ENCODE measurements at places on chromosomes 2 and 18.

DNA sequence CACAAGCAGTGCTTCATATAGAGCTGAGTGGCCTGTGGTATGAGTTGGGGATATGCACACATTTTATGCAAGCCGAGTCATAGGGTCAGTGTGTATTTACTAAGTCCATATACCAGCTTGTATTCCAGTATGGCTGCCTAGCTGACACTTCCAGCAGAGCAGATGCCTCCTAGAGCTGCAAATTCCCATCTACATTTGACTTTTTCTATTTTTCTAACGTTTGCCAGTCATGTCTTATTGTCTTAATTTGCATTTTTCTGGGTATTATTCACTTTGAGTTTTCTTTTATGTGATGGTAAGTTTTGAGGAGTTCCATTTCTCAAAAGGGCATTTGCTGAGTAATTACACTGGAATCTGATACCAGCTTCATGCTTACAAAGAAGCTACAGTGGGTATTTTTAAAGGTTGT is 334.5 kb upstream of the CDH2 start:
- no peak for DNase-seq

DNA sequence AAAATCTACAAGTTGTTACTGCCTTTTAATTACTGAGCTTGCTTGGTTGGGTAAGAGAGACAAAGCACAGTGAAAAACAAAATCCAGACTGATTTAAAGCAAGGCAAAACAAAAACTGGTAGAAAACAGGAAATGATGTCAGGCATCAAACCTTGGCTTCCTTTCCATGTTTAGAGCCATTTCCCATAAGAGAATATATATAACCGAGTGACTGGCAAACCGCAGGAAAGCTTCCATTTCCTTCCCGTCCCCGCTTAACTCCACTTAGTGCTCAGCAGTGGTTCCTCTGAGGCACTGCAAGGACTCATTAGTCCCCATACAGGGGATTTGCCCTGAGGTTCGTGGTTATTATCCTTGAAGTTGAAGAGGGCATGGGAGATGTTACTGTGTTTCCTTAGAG is 446.3 kb downstream of the LPIN1 start:
- no peak for DNase-seq

DNA sequence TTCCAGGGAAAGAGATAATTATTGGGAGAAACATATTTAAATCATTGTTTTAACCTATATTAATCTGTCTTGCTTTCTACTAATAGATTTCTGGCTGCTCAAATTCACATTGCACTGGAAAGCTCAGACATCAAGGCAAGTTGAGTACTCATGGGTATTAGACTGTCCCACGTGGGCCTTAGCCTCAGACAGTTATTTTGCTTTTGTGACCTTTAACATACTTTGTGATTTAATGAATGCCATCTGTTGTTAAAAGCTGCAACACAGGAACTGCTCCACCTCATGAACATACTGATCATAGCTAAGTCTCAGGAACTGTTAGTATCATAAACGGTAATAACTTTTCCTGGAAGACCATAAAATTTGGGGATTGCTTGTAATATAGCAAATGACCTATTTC is 2.7 kb upstream of the LCT start:
- DNase-seq = no peak

DNA sequence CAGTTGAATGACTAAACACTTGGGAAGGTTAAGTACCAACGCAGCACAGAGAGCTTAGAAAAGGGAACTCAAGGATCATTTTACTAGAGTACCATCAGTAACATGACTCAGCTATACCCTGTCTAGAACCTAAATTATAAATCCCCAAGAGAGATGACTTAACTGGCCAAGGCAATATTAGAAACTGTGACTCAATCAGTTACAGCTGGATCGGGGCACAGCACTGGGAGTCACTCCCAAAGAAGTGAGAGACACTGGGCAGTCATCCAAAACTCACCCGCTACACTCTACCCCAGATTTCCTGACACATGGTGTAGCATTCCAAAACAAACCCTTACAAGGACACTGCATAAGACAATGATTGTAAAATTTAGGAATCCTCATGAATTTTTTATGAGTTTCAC is 17.7 kb downstream of the IWS1 start:
- peak; percentile 93 for DNase-seq

GRCh38 chr2:30776831-30777635 is 30.2 kb downstream of the CAPN13 start:
- no peak for DNase-seq

DNA sequence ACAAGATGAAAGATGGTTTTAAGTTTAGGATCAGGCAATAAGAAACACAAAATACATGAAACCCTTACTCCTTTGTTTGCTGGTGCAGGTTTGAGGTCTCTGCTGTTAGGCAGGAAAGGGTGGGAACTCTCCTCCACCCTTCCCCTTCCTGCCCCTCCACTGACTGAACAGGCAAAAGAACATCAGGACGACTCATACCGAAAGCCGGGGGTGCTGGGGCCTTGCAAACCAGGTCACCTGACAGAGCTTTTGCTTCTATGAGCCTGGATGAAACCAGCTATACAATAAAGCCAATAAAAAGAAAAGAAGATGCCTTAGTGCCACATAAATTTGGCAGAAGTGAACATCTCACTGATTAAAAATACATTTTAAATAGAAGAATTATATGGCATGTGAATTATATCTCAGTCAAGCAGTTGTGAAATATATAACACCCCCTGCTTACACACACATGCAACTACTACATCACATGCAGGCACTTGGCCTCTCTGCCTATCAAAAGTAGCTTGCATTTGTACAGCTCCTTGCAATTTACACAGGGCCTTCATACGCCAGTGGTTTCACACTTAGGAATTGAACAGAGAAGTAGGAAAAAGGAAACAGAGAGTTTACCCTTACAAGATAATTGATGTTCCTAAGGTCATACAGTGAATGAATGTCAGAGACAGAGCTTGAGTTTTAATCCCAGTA is 215.1 kb upstream of the TRIB2 start:
- no peak for DNase-seq

All from NCI-H446 (cell line).